ENCODE measurements at places on chromosomes 6 and 20. TPM values are rescaled to one million over a fixed set of nuclear protein-coding genes. Genes with fewer than 3 reads are reported as not detected.

DNA sequence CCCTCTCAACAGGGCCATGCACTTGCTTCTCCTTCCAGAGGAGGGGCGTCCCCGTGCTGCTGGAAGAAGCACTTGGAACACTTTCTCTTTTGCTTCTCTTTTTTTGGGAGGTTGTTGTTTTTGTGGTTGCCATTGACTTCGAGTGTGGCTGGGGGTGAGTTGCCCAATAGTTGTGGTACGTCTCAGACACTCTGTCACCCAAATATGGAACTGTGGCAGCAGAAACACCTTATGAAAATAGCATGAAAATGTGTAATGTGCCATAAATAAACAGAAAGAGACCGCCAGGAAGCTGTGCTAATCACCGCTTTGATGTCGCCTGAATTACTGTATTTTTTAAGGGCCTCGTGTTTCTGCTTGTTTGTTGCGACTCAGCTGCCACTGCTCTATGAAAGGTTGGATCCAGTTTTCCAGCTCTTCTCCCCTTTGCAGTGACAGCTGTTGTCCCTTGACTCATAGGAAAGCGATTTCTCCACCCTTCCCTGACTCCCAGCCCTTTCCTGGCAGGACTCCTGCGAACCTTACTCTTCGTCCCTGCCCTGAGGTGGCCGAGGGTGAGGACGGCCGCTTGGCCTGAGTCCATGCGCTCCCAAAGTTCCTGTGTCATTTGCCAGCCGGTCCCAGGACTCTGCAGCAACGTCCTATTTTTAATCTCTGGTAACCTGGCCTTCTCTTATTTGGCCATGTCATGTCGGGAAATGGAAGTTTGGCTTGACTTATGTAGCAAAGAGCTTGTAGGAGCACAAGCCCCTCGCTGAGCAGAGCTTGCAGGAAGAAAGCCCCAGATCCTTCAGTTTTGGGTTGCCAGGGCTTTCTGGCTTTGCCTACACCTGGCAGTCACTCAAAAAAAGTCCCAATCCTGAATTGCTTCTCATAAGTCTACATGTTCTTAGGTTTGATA lies 694.6 kb downstream of the QKI start:
- no peaks in the 10 kb centered on the region for H3K4me1 ChIP-seq
- no peak overlapping the region for H3K4me3 ChIP-seq
- no peaks in the 10 kb centered on the region for H3K27me3 ChIP-seq

GRCh38 chr20:64071341-64072332 lies 7.7 kb downstream of the RGS19 start:
- DNase-seq = no peak
- H3K4me3 ChIP-seq = no peak overlapping the region
- H3K36me3 ChIP-seq = peaks cover 20% of the 10 kb centered on the region

DNA sequence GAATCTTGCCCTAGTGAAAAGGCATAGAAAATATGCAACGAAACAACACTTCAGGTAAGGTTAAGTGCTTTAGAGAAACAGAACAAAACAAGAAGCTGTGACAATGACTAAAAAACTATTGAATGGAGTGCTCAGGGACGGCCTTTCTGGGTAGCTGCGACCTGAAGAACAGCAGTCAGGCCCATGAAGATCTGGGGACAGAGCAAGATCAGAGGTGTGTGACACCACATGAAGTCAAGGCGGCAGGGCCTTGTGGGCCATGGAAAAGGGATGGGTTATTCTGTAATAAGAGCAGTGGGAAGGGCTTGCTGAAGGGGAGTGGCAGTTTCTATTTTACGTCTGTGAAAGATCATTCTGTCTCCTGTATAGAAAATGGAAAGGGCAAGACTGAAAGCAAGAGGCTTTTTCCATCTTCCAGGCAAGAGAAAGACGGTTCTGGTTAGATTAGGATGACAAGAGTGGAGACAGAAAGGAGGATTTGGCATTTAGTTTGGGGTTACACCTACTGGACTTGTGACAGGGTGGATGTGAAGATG lies 5.1 kb downstream of the UBE2V1 start:
- peaks cover 26% of the 10 kb centered on the region for H3K36me3 ChIP-seq
- peaks cover 59% of the 10 kb centered on the region for H3K4me1 ChIP-seq
- DNase-seq = no peak
- H3K4me3 ChIP-seq = no peak overlapping the region
- no peaks in the 10 kb centered on the region for H3K27me3 ChIP-seq

GRCh38 chr6:1820165-1820564 lies 210.4 kb downstream of the FOXC1 start:
- no peak overlapping the region for H3K27ac ChIP-seq
- no peaks in the 10 kb centered on the region for H3K36me3 ChIP-seq
- no peak for DNase-seq

DNA sequence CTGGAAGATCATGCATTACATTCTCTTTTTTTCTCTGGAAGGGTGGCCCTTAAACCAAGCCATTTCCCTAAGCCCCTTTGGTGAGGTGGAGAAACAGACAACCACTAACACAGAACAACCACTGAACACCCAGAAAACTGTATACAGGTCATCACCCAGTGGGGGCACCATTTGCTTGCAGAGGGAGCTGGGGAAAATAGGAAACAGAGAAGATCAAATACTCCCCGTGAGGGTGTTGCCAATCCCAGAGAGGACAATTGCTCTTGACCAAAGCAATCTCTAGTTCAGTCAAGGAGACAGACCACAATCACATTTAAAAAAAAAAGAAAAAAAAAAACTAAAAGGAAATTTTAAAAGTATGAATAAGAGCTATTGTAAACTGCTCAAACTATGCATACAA lies 865 bp upstream of the DAAM2 start:
- no peak for DNase-seq
- H3K4me3 ChIP-seq = no peak overlapping the region
- H3K4me1 ChIP-seq = no peaks in the 10 kb centered on the region
- H3K36me3 ChIP-seq = no peaks in the 10 kb centered on the region
- H3K27ac ChIP-seq = no peak overlapping the region

DNA sequence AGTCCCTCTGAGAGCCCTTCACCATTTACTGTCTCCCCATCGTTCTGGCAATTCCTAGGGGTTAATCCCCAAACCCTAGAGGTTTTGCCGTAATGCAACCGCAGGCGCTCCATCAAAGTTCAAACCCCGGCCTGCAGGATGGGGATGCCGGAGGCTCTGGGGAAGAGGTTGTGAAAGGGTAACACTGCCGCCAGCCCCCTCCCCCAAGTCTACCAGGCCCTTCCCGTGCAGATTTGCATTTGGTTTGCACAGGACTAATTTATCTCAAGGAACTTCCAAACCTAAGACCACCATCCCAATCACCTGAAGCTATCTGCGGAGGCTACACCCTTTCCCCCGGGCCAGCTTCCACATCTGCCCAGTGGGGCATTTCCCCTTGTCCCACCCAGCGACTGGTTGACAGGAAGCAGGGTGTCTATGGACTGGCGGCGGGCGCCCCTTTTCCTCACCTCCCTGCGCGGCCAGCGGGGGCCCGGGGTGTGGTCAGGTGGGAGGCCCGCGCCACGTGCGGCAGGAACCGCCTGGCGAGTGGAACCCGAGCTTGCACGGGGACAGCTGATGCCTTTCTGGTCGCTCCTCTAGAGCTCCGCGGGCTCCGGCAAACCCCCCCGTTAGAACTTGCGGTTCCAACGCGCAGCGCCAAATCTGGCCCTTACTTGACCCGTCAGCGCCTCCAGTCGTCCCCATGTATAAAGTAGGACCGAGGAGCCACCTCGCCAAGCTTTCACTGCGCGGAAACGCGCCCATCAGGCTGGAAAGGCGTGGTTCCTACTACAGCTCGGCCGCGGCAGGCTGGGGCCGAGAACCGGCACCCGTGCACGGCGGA lies 9.4 kb upstream of the SLC4A11 start:
- no peak overlapping the region for H3K27ac ChIP-seq
- no peaks in the 10 kb centered on the region for H3K4me1 ChIP-seq
- peak overlapping the region; percentile 37 for H3K4me3 ChIP-seq
- H3K36me3 ChIP-seq = no peaks in the 10 kb centered on the region
- DNase-seq = no peak

- peaks cover 13% of the 10 kb centered on the region for H3K36me3 ChIP-seq
- peak within 1 kb of the TSS; percentile 62 for H3K4me3 ChIP-seq
- H3K27me3 ChIP-seq = peaks cover 34% of the 10 kb centered on the region
- DNase-seq = peak; percentile 72
Observed at GRCh38 chr20:1225783-1226654, at the start of gene RAD21L1. TSS of gene RAD21L1 (plus strand) at chr20:1226044. CDS start at chr20:1228454, 2,410 bp downstream.

Gene SENP6
- total RNA-seq = 76.2 TPM

Gene GLP1R
- total RNA-seq = 4.8 TPM

Gene SLC35D3
- total RNA-seq = not detected

Gene PDYN
- total RNA-seq = not detected

Gene SAMD3
- total RNA-seq = not detected

Gene RIPPLY2
- total RNA-seq = not detected

All from Calu3 (cell line).